CD4-positive, alpha-beta T cell treated with Interleukin-4 for 1 hour (primary cell): ENCODE measurements at places on chromosomes 1 and 21.

GRCh38 chr1:28056129-28056925, 32.1 kb downstream of the EYA3 start:
- DNase-seq = peak; percentile 61

- no peak for DNase-seq
Measured at GRCh38 chr1:221921936-221922335, 180.0 kb upstream of the DUSP10 start.

DNA sequence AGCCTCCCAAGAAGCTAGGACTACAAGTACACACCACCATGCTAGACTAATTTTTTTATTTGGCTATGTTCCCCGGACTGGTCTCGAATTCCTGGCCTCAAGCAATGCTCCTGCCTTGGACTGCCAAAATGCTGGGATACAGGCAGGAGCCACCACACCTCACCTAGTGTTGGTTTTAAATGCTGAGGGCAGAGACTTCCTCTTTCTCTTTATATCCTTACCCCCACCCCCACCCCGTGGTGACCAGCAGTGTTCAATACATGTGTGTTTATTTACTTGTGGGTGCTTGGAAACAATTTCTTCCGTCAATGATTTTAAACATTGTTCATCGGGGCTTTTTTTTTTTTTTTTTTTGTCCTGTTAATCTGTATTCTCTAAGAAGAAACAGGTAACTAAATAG, 158.9 kb downstream of the ZBTB18 start:
- DNase-seq = peak; percentile 20

DNA sequence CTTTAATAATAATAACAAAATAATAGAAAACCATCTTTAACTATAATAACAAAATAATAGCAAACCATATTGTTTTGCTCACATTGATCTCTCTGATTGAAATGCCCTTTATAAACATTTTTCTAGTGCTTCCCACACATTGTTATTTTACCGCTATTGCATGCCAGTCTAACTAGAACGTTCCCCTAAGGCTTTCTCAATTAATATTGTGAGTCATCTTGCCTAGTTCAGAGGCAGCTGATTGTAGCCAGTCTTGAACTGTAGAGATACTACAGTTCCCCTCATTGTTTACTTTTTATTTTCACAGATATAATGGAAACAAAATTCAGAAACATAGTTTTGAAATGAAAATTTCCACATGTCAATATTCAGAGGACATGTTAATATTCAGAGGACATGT, 192.3 kb upstream of the ADGRL4 start:
- DNase-seq = no peak

- DNase-seq = no peak
Measured at GRCh38 chr21:15140321-15141019, 75.7 kb upstream of the NRIP1 start.

DNA sequence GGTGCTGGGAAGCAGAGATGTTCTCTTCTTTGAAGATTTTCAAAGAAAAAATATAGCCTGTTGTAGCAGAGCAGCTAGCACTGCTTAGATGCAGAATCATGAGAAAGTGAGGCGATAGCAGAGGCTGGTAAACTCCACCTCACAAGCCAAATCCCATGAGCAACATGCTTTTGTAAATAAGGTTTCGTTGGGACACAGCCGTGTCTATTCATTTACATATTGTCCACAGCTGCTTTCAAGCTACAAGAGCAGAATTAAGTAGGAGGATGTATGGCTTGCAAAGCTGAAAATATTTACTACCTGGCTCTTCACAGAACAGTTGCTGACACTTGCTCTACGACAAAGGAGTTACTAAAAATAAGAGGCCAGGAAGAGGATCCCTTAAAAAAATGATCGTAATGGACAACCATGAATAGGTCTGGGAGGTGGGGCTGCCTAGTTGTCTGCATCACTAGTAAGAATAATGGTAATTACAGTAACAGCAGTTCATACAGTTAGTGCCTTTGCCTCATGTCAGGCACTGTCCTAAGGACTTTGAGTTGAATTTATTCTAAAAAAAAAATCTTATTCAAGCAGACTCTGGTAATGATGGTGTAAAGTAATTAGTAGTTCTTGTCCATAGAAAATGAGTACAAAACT, 622.0 kb downstream of the KIF26B start:
- DNase-seq = no peak

DNA sequence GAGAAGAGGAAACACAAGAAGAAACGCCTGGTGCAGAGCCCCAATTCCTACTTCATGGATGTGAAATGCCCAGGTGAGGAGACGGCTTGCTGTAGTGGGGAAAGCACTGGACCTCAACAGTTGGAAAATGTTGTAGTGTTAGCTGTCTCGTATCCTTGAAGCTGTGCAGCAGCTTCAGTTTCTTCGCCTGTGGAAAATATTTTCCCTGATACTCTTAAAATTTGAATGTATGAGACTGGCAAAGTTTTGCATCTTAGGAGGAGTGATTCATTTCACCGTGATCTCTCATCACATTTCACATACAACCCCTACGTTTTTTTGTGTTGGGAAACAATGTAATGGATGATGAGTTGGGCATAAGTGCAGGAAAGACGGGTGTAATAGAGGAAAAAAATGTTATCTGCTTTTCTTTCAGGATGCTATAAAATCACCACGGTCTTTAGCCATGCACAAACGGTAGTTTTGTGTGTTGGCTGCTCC, 629 bp downstream of the RPS27 start:
- no peak for DNase-seq

GRCh38 chr1:157369808-157370521, 182.3 kb downstream of the FCRL5 start:
- DNase-seq = peak; percentile 28

GRCh38 chr21:37653201-37653600, 263.1 kb downstream of the KCNJ6 start:
- DNase-seq = no peak
